Cortex of kidney (tissue), 1 donor: ENCODE measurements at places on chromosomes 7 and 10.

- no peak for DNase-seq
Observed at GRCh38 chr10:71690094-71690720, 29.4 kb downstream of the C10orf105 start.

DNA sequence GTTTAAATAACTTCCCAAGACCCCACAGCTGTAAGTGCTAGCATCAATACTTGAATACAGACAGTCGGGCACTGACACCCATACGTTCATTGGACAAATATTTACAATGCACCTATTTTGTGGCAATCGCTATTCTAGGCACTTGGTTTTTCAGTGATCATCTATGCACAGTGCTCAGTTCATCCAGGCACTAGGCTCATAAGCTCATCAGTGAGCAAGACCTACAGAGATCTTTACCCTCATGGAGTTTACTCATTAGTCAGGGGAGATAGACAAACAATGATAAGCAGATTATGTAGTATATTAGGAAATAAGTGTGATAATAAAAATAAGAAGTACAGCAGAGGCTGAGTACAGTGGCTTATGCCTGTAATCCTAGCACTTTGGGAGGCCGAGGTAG lies 7.6 kb upstream of the DHTKD1 start:
- no peak for DNase-seq

DNA sequence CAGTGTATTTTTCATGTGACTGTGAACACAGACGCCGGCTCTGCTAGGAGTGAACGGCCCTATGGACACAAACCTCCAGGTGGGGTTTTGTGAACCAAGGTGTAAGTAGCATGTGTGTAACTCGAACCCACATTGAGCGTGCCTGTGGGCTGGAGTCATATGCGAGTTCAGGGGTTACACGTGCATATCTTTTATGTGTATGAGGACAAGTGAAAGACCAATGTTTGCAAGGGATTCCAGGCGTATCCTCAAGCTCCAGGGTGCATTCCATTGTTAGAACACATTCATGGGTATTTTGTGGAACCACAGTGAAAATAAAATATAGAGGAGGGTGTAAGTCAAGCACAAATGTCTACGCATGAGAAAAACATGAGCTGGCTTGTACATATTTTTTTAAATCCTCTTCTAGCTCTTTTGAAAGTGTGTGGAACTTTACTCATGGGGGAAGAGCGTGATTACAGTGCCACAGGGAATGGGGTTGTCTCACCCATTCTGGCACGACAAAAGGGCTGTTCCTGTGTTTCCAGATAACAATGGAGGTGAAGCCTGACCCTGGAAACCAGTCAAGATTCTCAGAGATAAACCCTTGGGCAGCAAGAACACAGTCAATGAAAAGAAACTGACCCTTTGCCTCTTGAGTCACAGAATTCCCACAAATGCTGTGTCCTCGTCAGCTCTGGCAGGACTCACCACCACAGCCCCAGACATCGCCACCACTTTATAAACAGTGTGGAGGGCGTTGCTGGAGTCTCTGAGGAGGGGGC lies 37.0 kb upstream of the GOT1 start:
- no peak for DNase-seq

DNA sequence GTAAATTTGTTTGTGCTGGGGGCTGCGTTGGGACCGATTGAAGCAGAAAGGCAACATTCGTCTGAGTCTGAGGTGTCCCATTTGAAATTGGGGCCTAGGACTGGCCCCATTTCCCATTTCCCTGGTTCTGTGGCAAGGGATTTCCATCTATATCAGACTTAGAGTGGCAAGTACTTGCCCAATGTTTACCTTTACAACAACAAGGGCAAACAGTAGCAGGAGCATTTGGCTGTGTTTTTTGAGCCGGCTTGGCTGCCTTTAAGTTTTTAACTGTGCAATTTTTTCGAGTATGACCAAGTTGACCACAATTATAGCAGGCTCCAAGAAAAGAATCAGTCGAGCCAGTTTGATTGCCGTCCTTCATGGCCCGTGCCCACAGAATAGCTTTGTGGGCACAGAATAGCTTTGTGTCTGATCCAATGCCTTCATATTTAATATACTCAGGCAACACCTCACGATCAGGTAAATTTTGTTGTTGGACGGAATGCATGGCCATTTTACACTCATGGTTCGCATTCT lies 4.7 kb upstream of the CYP17A1 start:
- DNase-seq, result no peak
